Fibroblast of skin of back (primary cell): ENCODE measurements at places on chromosomes 4 and X.
A peak's percentile ranks its signal among the peaks of the same experiment; 100 is the strongest.

DNA sequence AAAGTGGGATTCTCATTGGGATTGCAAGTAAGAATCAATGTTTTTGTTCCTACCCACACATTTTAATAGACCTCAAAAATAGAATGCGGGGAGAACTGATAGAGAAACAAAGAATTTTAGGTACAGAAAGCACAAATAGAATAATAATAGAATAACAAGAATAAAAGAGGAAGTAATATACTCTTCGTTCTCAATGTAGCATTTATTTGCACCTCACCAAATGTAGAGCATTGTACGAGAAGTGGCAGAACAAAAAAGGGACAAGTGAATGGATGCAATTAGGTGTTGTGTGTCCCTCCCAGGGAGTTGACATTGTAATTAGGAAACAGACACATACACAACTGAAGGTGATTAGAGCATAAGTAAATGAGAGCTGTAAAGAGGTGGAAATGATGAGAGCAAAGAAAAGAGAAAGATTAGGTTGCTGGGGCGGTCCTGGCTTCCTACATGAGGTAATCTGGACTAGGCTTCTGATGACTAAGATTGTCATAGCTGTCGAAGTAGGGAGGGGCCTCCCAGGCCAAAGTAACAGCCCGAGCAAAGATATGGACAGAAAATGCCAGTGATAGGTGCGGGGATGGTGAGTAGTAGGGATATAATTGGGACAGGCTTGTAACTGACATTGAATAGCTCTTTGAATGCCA lies 10.4 kb downstream of the RAB9A start:
- peak; percentile 31 for DNase-seq

DNA sequence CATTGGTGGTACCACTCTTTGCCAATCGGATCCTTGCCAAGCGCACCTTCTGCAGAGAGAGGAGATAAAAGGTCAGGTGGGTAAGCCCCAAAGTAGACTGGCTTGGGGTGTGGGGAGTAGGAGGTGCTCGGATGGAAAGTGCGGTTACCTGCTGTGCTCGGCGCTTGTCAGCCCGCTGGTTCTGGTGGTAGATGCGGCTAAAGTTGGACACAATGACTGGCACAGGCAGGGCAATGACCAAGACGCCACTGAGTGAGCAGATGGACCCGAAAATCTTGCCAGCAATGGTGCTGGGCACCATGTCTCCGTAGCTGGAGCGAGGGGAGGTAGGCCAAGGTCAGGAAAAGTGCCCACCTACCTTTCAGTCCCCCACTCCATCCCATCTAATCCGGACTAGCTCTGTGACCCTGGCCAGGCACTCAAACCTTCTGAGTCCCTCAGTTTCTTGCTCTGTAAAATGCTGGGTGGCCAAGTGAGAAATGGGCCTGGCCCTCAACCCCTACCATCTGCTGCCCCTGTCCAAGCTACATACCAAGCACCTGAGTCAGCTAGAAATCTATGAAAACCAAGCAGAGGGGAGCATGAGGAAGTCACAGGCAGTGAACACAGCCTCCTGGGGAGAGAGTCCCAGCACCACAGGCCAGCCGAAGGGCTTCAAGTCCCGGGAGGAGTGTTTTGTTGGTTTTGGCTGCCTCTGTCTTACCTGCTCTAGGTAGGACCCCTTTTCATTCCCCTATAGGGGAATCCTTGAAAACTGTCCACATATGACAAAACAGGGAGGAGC lies 4.7 kb downstream of the KCND1 start:
- DNase-seq: peak; percentile 65

DNA sequence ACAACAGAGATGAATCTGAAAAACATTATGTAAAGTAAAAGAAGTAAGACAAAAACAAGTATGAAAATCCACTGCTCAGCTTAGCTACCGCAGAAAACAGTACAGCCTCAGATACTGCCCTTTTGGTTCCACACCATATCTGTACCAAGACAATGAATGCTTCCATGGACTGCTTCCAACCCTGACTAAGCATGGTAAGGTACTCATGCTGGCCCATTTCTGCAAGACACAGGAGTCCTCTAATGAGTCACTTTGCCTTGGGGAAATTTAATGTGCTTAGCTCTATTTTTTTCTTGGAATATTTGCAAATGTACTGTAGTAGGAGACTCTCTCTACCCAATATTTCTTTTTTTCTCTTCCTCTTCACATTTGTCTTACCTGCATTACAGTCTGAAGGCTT lies 931.7 kb upstream of the HS3ST1 start:
- DNase-seq: no peak

DNA sequence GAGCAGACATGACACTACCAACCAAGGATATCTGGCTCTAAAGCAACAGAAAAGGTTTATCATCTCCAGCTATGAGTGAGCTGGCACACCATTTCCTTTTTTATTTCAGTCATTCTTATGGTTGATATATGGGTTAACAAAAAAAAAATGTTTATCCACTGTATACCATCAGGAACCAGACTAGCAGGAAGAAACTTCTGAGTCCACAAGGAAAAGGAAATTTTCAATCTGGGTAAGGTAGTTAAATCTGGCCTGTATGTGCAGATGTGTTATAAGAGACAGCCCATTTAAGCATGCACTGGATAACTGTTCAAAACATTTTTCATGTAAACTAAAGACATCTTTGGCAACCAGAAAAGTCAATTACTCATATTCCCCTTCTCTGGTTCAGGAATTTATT lies 35.0 kb downstream of the AMMECR1 start:
- DNase-seq: no peak

- no peak for DNase-seq
Observed at GRCh38 chr4:104424475-104424941, 70.2 kb downstream of the CXXC4 start.

GRCh38 chr4:113593400-113594230 lies 167.9 kb downstream of the CAMK2D start:
- no peak for DNase-seq

GRCh38 chr4:105895583-105896460 lies 551 bp downstream of the NPNT start:
- DNase-seq: no peak
